ENCODE measurements at places on chromosomes 12 and 14.

DNA sequence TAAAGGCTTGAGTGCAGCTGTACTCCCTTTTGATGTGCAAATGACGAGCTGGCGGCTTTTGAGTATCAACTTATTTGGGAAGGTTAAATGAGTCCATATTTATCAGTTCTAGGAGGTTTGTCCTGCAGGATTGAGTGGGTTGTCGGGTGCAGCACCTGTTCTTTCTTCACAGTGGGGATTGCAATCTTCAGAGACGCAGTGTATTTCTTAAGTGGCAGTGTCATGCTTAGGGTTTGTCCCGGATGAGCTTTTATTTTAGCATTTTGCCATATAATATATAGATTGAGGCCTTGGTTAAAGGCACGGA lies 1.2 kb downstream of the FUT8 start:
- peak overlapping the region; percentile 95 for H3K4me3 ChIP-seq
- no peaks in the 10 kb centered on the region for H3K36me3 ChIP-seq
- peaks cover 23% of the 10 kb centered on the region for H3K4me1 ChIP-seq

- H3K4me1 ChIP-seq = peaks cover 25% of the 10 kb centered on the region
- H3K27me3 ChIP-seq = peaks cover 49% of the 10 kb centered on the region
- no peak overlapping the region for H3K4me3 ChIP-seq
- peak; percentile 43 for DNase-seq
- no peaks in the 10 kb centered on the region for H3K36me3 ChIP-seq
- H3K27ac ChIP-seq = no peak overlapping the region
Observed at GRCh38 chr14:104975481-104976197, 2.5 kb downstream of the AHNAK2 start.

DNA sequence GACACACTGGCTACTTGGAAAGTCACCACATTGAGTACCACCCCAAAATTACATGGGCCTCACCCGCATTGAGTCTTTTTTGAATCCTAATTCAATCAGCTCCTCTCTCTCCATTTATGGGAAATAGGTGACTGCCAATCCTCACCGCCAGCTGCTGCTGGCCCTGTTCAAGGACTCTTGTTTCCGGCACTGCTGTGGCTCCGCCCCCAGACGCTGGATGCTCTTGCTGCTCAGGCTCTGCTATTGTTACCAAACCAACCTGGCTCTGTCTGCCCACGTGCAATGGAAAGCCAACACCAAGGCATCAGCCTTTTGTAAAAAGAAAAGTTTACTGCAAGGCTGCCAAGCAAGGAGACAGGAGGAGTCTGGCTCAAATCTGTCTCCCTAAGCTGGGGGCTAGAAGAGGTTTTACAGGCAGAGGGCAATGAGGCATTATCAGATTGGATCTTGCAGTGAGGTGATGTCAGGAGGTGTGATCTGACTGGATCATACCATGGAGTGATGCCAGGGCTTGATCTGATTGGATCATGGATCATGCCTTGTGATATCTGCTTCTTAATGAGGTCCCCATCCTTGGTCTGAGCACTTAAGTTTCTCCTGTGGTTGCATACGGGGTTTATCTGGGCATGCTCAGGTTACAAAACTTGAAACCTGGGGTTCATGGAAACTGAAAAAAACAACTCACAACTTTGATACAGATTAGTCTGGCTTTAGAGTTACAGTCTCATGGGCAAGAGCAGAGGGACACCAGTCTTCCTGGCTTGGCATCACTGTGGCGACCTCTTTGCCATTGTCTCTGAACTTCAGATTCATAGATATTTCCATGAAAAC lies 117.1 kb upstream of the SLC35F4 start:
- peak overlapping the region; percentile 97 for H3K27ac ChIP-seq
- no peaks in the 10 kb centered on the region for H3K36me3 ChIP-seq
- no peak overlapping the region for H3K4me3 ChIP-seq
- H3K27me3 ChIP-seq = peaks cover 5% of the 10 kb centered on the region

DNA sequence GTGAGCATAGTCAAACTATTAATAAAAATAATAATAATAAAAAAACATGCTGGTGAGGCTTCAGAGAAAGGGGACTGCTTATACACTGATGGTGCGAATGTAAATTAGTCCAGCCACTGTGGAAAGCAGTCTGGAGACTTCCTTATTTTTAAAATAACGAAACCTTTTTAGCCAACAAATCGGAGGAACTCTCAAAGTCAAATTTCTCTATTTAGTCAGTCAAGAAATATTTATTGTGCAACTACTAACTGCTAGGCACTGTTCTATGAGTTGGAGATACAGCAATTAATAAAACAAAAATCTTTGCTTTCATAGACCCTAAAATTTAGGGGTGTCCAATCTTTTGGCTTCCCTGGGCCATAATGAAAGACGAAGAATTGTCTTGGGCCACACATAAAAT lies 10.8 kb downstream of the TAOK3 start:
- no peaks in the 10 kb centered on the region for H3K27me3 ChIP-seq
- no peak overlapping the region for H3K4me3 ChIP-seq
- H3K4me1 ChIP-seq = no peaks in the 10 kb centered on the region
- DNase-seq = no peak
- H3K36me3 ChIP-seq = no peaks in the 10 kb centered on the region
- H3K27ac ChIP-seq = no peak overlapping the region

GRCh38 chr12:128817111-128818015 lies 6.4 kb downstream of the SLC15A4 start:
- peak overlapping the region; percentile 13 for H3K27ac ChIP-seq
- peaks cover 48% of the 10 kb centered on the region for H3K4me1 ChIP-seq
- peaks cover 53% of the 10 kb centered on the region for H3K36me3 ChIP-seq
- H3K4me3 ChIP-seq = no peak overlapping the region
- DNase-seq = no peak

Measured in nephron progenitor cell (in vitro differentiated cells).